Stimulated activated CD4-positive, alpha-beta T cell treated with anti-CD3 and anti-CD28 coated beads, Interleukin-2, amount 100 ng/mL, for 48 hours (primary cell): ENCODE measurements at places on chromosomes 12 and 14.

- DNase-seq = peak; percentile 39
These were observed 1.5 kb downstream of the WNK1 start for GRCh38 chr12:753611-754472.

GRCh38 chr14:37420622-37421021 lies 174.4 kb downstream of the FOXA1 start:
- DNase-seq = no peak

DNA sequence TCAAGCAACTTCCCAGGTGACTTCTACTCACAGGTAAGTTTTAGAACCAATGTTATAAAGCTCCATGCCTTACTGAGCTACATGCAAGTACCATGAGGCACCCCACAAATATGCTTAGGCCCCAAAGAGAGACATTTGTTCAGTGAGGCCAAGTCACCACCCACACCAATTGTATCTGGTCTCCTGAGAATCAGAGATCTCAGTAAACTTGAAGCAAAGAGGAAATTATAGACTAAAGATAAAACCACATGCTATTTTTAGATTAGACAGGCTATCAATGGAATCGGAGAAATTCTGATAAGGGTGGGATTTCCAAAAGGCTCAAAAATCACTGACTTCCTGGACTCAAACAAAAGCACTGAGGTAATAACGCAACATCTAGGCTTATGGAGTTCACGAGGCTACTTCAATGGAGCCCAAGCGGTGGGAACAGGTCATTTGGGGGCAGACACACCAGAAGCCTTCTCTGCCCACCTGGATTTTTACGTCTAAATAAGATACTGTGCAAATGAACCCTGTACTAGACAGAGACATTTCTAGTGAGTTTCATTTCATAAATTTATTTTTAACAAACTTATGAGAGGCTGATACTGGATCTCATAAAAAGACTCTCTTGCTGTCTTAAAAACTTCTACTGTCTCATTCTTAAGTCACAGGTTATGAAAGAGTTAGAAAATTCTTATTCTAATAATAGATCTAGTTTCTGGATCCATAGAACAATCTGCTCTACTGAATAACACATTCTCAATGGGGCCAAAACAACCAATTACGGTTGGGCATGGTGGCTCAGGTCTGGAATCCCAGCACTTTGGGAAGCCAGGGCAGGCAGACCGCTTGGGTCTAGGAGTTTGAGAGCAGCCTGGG lies 7.7 kb downstream of the SLC15A4 start:
- no peak for DNase-seq

DNA sequence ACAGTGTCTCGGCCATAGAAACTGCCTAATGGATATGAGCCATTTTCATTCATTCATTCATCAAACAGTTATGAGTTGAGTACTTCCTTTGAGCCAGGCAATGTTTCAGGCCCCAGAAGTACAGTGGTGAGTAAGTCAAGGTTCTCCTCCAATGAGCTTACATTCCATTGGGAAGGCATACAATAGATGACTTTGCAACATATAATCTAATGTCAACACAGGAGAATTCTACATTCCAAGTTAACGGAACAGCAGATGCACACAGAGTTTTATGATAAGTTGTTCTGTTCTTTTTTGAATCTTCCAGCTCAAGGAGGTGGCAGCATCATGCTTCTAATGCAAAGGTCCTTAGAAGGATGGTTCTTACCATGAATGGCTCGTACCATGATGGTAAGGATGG lies 3.2 kb upstream of the RFC5 start:
- no peak for DNase-seq

- DNase-seq = no peak
These were observed 164.7 kb downstream of the SSPN start for GRCh38 chr12:26360062-26360461.

- DNase-seq = no peak
These were observed 122.7 kb downstream of the SSPN start for GRCh38 chr12:26317942-26318575.

DNA sequence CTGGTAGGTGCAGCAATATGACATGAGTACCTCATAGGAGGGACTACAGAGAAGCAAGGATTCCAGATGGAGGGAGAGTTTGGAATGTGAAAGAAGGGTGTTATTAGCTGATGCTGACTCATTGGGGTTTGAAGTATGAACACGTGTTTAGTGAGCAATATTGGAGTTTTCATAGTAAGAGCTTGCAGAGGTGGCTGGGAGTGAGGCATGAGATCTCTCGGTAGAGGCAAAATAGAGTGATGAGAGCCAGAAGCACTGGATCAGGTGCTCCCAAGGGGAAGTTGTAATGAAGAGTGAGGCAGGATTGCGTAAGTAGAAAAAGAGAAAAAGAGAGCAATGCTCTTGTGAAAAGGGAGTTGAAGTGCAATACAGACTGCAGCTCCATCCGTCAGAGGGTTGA lies 42.1 kb downstream of the MGST1 start:
- DNase-seq = no peak

DNA sequence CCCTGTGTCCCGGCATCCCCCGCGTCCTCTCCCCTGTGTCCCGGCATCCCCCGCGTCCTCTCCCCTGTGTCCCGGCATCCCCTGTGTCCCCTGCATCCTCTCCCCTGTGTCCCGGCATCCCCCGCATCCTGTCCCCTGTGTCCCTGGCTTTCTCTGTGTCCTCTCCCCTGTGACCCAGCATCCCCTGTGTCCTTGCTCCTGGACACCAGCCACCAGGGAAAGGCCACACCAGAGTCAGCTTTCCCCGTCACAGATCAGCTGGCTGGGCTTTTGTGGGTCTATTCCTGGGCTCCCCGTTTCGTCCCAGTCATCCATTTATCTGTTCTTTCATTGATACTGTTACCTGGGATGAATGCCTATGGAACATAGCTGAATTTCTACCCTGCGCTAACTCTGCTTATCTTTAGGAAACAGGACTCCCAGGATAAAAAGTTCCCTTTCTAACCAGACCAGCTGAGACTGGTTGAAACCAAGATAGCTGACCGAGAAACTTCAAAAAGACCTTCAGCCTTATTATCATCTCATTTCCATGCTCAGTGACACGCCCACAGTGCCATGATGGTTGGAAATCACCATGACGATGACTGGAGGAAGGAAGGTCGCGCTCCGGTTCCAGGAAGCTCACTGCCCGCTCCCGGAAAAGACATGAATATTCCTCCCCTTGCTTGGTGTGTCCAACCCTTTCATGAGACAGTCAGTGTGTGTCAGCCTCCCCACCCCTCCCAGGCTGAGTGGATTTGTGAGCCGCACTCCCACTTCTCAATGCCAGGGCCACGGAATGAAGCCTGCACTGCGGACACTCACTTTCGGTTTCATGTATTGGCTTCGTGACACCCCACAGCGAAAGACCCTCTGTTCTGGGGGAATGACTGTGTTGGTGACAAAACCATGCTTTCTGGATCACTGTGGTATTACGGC lies 276.4 kb upstream of the SFSWAP start:
- DNase-seq = no peak

GRCh38 chr14:104265918-104266630 lies 127.7 kb downstream of the KIF26A start:
- DNase-seq = no peak

DNA sequence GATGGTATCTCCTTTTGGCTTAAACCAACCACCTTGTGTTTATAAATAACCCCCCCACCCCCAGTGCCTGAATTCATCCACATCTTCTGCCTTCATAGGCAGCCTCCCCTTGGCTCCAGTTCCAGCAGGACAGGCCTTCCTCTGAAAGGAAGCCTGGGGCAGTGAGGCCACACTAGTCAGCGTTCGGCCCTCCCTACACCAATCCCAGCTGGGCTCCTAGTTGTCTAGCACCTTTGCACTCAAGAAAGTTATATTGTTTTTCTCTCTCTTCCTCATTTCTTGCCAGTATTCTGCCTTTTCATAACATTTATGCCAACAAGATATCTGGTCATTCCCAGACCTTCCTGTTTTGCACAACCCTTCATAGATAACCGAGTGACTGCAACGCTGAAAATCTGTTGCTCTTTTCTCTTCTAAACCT lies 73.1 kb upstream of the ACTN1 start:
- no peak for DNase-seq

- no peak for DNase-seq
These were observed 3.2 kb downstream of the KRR1 start for GRCh38 chr12:75508159-75508558.
